ENCODE measurements at places on chromosomes 3 and 15.
A peak's percentile ranks its signal among the peaks of the same experiment; 100 is the strongest.

- peak; percentile 20 for DNase-seq
Observed at GRCh38 chr3:156217674-156218352, 97.4 kb downstream of the KCNAB1 start.

DNA sequence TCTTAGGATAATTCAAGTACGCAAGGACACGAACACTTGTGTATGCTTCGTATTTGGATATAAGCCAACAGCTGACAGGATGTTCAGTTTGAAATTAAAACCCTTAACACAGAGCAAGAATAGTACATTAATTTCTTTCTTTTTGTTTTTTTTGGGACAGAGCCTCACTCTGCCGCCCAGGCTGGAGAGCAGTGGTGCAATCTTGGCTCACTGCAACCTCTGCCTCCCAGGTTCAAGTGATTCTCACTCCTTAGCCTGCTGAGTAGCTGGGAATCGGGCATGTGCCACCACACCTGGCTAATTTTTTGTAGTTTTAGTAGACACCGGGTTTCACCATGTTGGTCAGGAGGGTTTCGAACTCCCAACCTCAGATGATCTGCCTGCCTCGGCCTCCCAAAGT lies 32.4 kb downstream of the TOMM70 start:
- DNase-seq = peak; percentile 34

- no peak for DNase-seq
Observed at GRCh38 chr15:59380902-59381610, 8.4 kb upstream of the MYO1E start.

DNA sequence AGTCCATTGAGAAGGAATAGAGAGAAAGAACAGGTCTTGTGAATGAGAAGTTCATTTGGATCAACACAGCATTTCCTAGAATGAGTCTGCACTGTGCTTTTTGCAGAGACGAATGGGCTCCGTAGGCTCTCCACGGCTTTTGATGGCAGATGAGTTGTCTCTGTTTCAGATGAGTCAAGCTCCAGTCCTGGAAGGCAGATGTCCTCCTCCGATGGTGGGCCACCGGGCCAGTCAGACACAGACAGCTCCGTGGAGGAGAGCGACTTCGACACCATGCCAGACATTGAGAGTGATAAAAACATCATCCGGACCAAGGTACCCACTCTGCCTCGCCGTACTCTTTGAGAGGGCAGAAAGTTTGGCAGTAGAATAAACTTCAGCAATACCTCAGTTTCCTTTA lies 70.5 kb downstream of the SIDT1 start:
- no peak for DNase-seq

- no peak for DNase-seq
Observed at GRCh38 chr3:20068512-20069177, 28.4 kb downstream of the KAT2B start.

Measured in iris pigment epithelial cell (primary cell).